NCI-H1436 (cell line): ENCODE measurements at places on chromosomes 5 and 9.

GRCh38 chr9:1125741-1126140, 75.6 kb downstream of the DMRT2 start:
- no peak for DNase-seq

- no peak for DNase-seq
Observed at GRCh38 chr5:143447983-143448382, 44.5 kb upstream of the NR3C1 start.

DNA sequence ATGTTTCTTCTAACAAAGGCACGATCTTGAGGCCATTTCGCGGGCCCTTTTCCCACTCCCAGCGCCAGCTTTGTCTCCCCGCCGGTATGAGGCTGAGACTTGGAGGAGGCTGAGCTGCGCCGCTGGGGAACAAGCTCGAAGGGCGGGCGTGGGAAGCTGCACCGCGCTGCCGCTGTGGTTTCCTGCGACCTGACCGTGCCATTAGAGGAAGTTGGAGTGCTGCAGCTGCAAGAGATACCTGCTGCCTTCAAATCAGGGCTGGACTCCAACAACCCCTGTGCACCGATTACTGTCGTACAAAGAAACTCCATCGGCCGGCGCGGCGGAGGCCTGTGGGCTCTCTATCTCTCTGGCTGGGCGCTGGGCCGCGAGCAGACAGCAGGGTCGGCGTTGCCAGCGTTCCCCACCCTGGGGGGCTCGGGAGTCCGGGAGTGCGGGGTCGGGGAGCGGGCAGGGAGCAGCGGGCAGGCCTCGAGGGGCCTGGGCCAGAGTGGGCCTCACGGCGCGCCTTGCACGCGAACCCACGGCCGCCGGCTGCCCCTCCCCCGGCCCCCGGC, 1.3 kb upstream of the ERBIN start:
- peak; percentile 41 for DNase-seq

DNA sequence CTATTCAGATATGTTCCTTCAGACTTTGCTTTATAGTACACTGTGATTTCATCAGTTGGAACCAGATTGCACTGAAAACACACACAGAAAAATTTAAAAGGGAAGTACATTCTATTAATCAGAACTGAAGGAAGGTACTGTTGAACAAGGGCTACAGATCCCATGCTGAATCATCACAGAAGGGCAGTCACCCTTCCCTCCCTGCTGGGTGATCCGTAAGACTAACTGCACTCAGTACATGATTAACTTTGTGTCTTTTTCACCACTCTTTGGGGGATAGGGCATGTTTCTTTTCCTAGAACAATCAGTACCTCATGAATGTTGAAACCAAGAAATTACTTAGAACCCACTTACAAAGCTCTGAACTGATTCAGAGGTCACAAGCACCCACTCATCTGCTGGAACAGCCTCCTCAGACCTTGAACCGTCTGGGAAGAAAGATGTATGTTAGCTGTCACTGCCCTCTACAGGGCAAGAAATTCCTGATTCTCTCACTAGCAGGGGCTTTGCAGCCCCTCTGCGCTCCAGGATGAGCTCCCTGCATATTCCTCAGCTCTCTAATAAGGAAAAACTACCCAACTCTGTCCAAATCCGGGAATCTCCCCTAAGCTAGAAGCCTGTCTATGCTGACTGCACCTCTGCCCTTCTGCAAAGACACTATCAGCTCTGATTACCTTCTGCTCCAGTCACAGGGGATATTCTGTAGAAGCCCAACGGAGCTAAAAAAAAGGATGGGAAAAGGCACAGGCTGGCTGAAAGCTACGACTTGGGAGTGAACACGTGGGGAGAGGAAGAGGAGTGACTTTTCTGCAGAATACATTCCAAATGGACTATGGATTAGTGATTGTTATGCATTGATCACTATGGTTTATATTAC, 51.0 kb downstream of the IARS1 start:
- no peak for DNase-seq

DNA sequence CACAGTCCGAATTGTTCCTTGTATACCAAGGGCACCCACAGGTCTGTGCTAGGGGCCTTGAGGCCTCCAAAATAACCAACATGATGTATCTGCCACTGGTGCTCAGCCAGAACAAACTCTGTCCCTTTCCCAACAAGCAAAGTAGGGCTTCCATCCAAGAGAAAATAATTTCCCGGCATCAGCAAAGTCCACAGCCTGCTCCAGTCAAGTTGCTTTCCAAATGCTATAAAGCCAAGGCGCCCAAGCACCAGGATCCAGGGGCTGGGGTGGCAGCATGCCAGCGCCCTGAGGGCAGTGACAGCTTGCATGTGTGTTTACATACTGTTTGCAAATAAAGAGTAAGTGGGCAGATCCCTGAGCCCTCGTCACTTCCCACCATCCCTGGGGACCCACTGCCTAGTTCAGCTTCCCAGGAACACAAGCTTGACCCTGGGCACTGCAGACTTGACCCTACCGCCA, 155.9 kb downstream of the ERCC6L2 start:
- DNase-seq = peak; percentile 69

DNA sequence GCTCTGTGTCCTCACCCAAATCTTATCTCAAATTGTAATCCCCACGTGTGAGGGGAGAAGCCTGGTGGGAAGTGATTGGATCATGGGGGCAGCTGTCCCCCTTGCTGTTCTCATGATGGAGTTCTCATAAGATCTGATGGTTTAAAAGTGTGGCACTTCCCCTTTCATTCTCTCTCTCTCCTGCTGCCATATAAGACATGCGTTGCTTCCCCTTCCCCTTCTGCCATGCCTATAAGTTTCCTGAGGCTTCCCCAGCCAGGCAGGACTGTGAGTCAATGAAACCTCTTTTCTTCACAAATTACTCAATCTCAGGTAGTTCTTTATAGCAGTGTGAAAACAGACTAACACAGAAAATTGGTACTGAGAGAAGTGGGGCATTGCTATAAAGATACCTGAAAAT, 107.7 kb downstream of the DMAC1 start:
- no peak for DNase-seq

DNA sequence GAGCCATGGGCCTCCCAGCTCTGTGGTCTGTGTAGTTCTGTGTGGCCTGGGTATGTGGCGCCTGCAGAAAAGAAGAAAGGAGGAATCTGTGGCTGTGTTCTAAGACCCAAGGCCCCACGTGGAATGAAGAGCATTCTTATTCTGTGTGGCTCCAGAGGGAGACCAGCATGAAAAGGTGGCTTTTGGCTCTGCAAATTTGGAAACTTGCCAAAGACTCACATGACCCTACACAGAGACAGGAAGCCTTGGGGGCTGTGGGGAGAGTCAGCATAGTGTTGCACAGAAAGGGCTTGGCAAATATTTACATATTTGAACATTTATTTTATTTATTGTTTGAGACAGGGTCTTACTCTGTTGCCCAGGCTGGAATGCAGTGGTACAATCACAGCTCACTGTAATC, 193.3 kb downstream of the TMEM38B start:
- no peak for DNase-seq

DNA sequence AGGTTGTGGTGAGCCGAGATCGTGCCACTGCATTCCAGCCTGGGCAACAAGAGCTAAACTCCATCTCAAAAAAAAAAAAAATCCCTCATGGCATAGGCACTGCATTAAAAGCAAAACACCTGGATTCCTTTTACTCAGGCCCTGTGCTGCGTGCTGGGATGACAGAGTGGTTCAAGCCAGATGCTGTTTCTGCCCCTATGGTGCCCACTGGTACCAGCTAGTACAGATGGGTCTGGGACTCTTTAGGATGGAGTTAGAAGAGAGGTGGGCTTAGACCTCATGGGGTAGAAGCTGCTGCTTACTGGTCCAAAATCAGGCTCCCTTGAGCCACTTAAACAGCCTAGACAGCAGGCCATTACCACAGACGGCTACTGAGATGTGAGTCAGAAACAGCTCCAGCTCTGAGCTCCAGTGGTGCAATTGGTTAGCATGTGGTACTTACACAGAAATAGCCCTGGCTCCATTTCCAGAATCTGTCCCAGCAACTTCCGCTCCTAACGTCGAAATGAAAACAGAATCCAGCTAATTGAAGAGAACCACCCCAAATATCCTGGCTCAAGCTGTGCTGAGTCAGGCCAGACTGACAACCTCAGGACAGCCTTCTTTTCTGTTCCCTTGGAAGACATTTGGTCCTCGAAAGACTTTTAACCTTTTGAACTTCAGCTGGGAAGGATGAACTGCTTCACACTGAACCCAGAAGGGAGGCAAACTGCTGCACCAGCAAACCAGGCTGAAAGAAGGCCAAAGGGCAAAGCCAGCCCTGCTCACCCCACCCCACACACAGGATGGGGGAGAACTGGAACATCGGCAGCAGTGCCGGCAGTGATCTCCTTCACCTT, 15.5 kb downstream of the C5orf15 start:
- DNase-seq = no peak

DNA sequence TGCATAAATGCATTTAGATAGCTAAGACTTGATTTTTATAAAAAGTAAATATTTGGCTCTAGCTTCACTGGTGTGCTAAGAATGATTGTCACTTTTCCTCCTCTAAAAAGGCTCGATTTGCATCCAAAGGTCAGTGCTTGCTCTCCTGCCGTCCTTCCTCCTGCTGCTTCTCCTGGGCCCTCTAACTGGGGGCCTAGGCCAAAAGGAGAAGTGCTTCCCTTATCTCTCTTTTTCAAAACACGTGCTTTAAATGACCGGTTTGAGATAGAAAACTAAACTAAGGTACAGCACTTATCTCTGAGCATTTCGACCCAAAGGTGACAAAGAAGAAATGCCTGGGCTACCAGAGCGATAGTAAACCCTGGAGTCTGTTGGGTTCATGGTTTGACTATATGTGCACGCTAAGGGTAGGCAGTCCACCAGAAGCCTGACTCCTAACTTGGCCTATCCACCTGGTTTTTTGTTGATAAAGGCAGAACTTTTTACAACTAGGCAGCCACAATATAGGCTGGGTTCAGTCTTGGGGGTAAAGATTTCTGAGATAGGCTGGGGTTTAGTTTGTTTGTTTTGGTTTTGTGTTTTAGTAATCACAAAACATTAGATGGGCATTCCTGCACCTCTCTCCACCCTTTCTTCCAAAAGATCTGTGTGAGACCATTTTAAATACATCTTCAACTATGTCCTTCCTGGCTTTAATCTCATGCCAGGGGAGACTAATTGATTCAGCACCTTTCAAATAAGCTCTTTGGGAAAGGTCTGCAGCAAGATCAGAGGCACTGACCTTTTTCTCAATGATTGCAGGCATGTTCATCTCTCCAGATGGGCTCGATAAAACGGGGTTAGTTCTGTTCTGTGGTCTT, 3.8 kb downstream of the NR2F1-AS1 start:
- DNase-seq = no peak

DNA sequence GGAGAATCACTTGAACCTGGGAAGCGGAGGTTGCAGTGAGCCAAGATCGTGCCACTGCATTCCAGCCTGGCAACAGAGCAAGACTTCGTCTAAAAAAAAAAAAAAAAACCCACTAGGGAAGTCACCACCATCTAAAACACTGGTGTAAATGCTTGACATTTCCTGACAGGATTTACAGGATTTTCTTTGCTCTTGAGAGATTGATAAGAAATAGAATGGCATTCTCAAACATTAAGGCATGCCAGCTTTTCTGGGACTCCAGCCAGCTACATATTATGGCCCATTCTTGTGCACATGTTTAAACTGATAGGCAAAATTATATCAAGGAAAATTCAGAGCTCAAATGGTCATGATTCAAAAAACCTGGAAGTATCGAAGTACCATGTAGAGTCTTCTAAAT, 28.7 kb downstream of the GTF3C4 start:
- no peak for DNase-seq

GRCh38 chr9:137018761-137019559, 9.1 kb downstream of the ABCA2 start:
- no peak for DNase-seq

GRCh38 chr5:102718819-102719218, 36.3 kb upstream of the PAM start:
- DNase-seq = no peak

DNA sequence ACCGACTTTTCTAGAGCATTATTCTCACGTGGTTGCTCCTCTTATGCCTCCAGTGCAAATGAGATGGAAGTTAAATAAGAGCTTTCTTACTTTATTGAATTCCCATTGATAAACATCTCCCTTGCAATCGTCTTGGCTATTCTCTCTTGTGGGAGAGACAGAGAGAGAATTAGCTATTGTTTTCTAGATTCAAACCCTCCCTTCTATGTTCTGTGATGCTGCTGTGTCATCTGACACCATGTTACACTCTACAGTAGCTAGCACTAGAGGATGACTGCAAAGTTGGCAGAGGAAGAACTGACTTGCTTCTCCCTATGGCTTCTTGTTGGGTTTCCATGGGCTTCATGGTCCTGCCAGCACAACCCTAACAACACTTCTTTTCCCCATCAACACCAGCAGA, 134.6 kb upstream of the RANBP3L start:
- no peak for DNase-seq

GRCh38 chr5:171307789-171308452, 1.1 kb upstream of the TLX3 start:
- no peak for DNase-seq
